Stimulated activated CD4-positive, alpha-beta T cell treated with anti-CD3 and anti-CD28 coated beads, TNF-alpha, amount 100 ng/mL, for 48 hours (primary cell): ENCODE measurements at places on chromosomes 1 and 21.

- DNase-seq = no peak
These were observed 6.3 kb downstream of the KIF17 start for GRCh38 chr1:20711285-20712214.

DNA sequence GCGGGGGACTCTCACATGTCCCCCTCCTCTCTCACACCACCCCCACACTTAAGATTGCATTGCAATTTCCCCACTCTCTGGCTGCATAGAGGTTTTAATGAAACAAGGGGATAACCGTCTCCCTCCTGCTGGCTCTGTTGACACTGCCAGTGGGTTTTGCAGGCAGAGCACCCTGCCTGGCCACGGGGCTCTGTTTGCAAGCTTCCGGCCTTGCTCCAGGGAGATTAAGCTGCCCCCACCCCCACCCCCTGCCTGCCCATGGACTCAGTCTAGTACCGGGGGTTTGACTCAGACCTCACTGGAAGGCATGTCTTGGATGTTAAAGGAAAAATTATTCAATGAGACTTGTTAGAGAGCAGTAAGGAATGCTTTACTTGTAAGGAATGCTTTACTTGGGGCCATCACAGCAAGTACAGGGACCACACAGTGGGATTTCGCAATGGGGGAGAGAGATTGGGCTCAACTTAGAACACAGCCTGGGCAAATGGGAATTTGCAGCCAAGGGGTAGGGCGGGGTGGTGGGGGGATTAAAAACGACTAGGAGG, 101.0 kb downstream of the AJAP1 start:
- DNase-seq = no peak

GRCh38 chr21:36841866-36842265, 124.6 kb downstream of the HLCS start:
- DNase-seq = no peak

GRCh38 chr1:175414291-175414884, 221.8 kb upstream of the KIAA0040 start:
- DNase-seq = no peak

GRCh38 chr1:206890125-206891060, 6.8 kb upstream of the IL24 start:
- DNase-seq = no peak

DNA sequence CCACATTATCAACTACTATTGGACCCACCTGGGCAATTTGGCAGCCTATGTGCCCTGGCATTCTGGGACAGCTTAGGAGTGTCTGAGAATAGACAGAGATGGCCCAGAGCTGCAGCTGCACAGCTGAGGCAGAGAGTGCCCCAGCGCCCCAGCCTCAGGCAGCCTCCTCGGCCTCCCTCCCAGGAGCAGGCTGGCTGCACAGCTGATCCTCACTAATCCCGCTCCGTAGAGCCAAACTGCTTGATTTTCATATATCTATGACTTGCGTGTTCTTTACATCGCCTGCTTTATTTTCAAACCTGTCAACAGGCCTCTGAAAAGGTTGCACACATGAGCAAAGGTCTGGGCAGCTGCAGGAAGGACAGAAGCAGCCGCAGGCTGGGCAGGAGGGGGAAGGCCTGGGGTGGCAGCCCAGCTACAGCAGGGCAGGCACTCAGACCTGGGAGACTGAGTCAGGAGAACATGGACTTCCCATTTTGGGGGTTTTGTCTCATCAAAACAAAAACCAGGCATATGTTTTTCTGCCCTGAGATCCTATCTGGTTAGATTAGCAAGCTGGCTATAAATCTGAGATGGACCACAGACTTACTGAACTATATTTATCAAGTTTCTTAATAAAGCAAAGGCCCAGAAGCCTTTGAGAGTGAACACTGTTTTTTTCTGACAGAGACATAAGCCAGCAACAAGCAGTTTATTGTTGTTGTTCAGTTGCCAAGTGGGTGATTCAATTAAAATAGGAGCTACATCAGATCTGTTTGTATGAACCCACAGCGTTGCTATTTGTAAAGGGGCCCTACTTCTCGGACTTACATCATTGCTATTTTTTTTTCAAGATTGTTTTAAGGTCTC, 301.8 kb upstream of the DUSP10 start:
- no peak for DNase-seq

DNA sequence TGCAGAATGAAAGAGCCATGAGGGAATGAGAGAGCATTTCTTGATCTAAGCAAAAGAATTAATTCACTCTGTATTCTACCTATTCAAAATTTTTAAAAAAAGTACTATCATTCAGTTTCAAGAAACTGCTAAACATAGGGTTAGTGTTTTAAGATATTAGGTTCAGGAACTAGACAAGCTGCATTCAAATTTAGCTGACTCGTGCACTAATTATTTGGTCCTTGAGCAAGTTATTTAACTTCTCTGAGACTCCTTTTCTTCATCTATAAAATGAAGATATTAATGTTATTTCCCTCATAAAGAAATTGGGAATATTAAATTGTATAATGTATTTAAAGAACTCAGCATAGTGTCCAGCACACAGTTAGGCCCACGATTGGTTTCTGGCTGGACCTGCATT, 75.0 kb upstream of the USH2A start:
- DNase-seq = no peak

DNA sequence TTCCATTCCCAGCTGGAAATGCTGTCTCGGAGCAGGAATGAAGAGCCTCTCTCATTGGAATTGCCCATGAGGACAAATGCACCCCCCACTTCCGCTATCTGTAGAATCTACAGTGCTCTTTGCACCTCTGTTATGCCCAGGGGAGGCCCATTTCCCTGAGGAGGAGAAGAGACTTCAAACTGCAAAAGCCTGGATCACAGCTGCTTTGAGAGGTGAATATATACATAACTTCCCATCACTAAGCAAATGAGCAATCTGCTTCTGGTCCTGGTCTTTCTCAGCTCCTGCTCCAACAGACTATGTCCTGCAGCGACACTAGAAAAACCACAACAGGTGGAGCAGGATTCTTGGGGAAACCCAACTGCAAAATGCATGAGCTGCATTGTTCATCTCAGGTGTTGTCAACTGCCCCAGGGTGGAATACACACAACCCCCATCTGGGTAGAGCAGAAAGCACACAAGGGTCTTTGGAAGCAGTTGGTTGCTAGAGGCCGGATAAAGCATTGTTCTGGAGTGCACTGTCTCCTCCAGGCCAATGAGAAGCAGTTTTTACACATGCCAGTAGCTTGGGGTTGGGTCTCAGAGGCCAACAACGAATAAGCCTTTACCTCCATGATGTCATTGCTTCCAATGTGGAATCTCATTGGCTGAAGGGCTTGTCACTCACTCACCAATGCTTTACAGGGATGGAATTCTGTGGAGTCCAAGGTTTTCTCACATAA, 67.7 kb upstream of the RAB4A start:
- no peak for DNase-seq

GRCh38 chr1:189212606-189213005, 1265.1 kb downstream of the BRINP3 start:
- no peak for DNase-seq

DNA sequence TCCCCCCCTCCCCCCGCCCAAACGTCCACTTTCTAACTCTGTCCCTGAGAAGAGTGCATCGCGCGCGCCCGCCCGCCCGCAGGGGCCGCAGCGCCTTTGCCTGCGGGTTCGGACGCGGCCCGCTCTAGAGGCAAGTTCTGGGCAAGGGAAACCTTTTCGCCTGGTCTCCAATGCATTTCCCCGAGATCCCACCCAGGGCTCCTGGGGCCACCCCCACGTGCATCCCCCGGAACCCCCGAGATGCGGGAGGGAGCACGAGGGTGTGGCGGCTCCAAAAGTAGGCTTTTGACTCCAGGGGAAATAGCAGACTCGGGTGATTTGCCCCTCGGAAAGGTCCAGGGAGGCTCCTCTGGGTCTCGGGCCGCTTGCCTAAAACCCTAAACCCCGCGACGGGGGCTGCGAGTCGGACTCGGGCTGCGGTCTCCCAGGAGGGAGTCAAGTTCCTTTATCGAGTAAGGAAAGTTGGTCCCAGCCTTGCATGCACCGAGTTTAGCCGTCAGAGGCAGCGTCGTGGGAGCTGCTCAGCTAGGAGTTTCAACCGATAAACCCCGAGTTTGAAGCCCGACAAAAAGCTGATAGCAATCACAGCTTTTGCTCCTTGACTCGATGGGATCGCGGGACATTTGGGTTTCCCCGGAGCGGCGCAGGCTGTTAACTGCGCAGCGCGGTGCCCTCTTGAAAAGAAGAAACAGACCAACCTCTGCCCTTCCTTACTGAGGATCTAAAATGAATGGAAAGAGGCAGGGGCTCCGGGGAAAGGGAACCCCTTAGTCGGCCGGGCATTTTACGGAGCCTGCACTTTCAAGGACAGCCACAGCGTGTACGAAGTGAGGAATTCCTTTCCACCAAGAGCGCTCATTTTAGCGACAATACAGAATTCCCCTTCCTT, 158.1 kb downstream of the RUNX1 start:
- DNase-seq = no peak

- no peak for DNase-seq
These were observed 8.3 kb upstream of the COL16A1 start for GRCh38 chr1:31712068-31712467.

DNA sequence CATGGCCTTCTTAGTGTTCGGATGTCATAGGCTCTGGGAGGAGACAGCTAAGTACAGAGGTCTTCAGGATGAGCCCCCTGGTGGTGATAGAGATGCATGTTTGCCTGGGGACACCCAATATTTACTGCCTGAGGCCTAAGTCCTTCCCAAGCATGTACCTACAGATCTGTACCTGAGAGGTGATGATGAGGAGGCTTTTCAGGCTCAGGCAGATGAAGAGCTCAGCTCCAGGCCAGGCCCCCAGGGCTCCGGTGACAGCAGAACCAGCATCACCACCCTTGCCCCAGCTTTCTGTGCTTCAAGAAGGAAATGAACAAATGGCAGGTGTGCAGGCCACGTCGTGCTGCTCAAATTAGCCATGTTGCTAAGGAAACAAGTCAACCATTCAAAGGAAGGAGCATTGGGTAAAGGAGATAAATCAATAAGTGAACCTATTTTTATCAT, 21.1 kb downstream of the CACNA1E start:
- DNase-seq = no peak

GRCh38 chr21:42988236-42988965, 14.0 kb downstream of the PKNOX1 start:
- DNase-seq = no peak

DNA sequence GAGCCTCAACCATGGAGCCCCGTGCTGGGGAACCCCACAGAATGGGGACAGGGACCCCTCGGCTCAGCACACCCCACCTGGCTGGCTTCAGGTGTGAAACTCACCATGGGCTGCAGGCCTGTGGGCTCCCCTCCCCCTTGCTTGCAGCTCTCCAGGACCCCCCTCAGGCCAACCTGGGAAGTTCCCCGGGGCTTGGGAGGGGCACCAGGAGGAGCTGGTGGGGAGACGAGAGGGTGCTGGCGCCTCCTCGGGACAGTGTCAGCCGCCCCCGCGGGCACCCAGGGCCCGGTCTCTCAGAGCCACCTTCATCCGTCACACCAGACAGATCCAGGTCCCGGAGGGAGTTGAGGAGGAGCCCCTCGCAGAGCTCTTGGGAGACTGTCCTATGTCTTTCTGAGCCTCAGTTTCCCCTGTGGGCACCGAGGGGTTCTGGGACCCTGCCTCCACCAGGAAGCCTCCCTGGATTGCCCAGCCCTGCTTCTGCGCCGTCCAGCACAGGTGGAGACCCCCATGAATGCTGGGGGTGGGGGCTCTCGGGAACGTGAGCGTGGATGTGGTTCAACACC, 657 bp upstream of the TNFRSF18 start:
- no peak for DNase-seq

GRCh38 chr1:240152611-240153297, 61.1 kb downstream of the FMN2 start:
- no peak for DNase-seq

DNA sequence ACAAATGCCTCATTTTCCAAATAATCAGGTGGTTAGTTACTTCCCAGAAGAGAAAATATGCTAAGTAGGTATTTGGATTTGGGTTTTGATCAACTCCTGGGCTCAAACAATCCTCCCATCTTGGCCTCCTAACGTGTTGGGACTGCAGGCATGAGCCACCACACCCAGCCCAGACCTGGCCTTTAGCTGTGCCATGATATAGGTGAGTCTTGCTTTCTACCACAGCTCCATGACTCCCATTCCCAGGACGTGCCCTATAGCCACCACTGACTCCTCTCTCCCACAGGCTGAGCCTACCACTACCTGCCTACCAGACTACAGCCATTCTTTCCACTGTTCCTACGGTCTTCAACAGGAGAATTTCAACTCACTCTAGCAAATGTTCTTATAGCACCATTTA, 1.8 kb upstream of the SLC1A7 start:
- DNase-seq = no peak

DNA sequence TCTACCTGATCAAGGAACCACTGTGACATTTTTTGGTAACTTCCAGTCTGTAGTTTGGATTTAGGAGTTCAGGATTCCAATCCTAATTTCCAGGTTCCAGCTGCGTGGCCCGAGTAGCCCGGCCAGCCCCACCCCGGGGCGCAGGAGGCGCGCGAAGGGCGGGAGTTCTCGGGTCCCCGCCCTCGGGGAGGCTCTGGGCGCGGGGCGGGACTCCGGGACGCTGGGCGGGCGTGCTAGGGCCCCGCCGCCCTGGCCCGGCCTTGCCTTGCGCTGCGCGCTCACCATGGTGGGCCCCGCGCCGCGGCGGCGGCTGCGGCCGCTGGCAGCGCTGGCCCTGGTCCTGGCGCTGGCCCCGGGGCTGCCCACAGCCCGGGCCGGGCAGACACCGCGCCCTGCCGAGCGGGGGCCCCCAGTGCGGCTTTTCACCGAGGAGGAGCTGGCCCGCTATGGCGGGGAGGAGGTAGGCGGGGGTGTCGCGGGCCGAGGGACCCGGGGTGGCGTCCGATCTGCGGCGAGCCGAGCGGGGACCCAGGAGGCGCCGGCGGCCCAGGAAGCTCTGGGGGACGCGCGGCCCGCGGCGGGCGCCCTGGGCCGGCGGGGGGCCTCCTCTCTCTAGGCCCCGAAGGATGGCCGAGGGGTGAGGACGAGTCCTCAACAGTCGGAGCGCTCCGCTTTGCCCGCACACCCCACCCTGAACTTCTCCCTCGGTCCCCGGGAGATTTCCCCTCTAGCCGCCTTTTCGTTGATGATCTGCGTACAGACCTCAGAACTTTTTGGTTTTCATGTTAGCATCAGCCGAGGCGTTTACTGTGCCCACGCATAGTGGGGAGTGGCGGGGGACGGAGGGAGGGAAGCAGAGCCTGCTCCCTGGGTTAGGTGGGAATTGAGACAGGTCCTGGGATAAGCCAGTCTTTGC, at the start of gene NENF:
NENF (plus strand) TSS at position 260 of the 916 bp plus-strand sequence; CDS start at position 284, 24 bp downstream.
- peak; percentile 54 for DNase-seq

GRCh38 chr1:198620951-198621824, 17.7 kb upstream of the PTPRC start:
- no peak for DNase-seq

DNA sequence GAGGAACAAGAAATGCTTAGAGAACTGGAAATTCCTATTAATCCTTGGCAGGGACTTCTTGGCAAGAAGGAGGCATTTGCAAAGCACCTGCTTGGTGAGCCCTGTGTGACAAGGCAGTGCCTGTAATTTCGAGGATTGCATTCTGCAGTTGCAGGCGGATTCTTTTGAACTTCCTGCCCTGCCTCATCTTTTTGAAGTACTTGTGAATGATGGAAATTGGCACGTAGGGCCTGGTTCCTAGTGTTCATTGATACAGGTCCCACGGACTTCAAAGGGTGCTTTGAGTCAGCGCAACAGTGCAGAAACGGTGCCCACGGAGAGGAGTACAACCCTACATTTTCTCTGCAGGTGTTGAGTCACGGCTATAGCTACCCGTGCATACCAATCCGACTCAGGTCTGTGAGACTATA, 6.4 kb downstream of the HUNK start:
- no peak for DNase-seq

- DNase-seq = no peak
These were observed 19.6 kb downstream of the FH start for GRCh38 chr1:241499910-241500309.

GRCh38 chr1:54047384-54048305, 5.4 kb downstream of the TMEM59 start:
- DNase-seq = no peak

GRCh38 chr1:221740993-221741702, 741 bp downstream of the DUSP10 start:
- no peak for DNase-seq
